ENCODE measurements at places on chromosomes 3 and 15. TPM values are rescaled to one million over a fixed set of nuclear protein-coding genes. Genes with fewer than 3 reads are reported as not detected.

NPAP1 gene
- total RNA-seq = not detected

MEIS2 gene
- 24.3 TPM for total RNA-seq

SMAD3 gene
- 37.8 TPM for total RNA-seq

SCN11A gene
- total RNA-seq = 0.07 TPM

TM4SF4 gene
- not detected for total RNA-seq
